ENCODE measurements at places on chromosomes 5 and 9. TPM values are rescaled to one million over a fixed set of nuclear protein-coding genes. Genes with fewer than 3 reads are reported as not detected.

The RNF183 gene
- not detected for total RNA-seq

The ELP1 gene
- 24.0 TPM for total RNA-seq

The MOB3B gene
- total RNA-seq, result 11.1 TPM

The GKAP1 gene
- total RNA-seq, result 3.8 TPM

The PCDHGA8 gene
- total RNA-seq, result 13.9 TPM

The CXCL14 gene
- 27.5 TPM for total RNA-seq

The PDGFRB gene
- total RNA-seq, result 362 TPM

The MARVELD2 gene
- 0.81 TPM for total RNA-seq

The CNTNAP3B gene
- total RNA-seq, result 30.2 TPM

The KCNV2 gene
- total RNA-seq, result not detected

The C9orf153 gene
- total RNA-seq, result 0.92 TPM

The TMOD1 gene
- total RNA-seq, result 77.6 TPM

The ENHO gene
- total RNA-seq, result not detected

The MED7 gene
- 8.1 TPM for total RNA-seq

The DMRTA1 gene
- total RNA-seq, result not detected

The GRIA1 gene
- 39.0 TPM for total RNA-seq

The CCDC192 gene
- not detected for total RNA-seq

The CDH9 gene
- total RNA-seq, result not detected

The C5 gene
- total RNA-seq, result 12.2 TPM

The PCDHB16 gene
- total RNA-seq, result 11.6 TPM

The TTC39B gene
- total RNA-seq, result 46.7 TPM

The VCAN gene
- 1,101 TPM for total RNA-seq

The LCP2 gene
- 76.5 TPM for total RNA-seq

The DAP gene
- 113 TPM for total RNA-seq

The FAM114A2 gene
- 43.6 TPM for total RNA-seq

The SCGB3A2 gene
- not detected for total RNA-seq

The CEL gene
- total RNA-seq, result 0.78 TPM

The ANKRD31 gene
- not detected for total RNA-seq

The SPTLC1 gene
- 45.6 TPM for total RNA-seq

The SPINK7 gene
- total RNA-seq, result not detected

The FAXDC2 gene
- total RNA-seq, result 70.5 TPM

The SLC6A19 gene
- not detected for total RNA-seq

The EXOSC3 gene
- 38.7 TPM for total RNA-seq

The GABRA1 gene
- total RNA-seq, result not detected

The RUSC2 gene
- total RNA-seq, result 124 TPM

Data from thoracic aorta (tissue), 2 donors.